Stimulated activated CD8-positive, alpha-beta memory T cell treated with anti-CD3 and anti-CD28 coated beads, Interleukin-2, amount 100 ng/mL, for 48 hours (primary cell): ENCODE measurements at places on chromosomes 7 and 10.

DNA sequence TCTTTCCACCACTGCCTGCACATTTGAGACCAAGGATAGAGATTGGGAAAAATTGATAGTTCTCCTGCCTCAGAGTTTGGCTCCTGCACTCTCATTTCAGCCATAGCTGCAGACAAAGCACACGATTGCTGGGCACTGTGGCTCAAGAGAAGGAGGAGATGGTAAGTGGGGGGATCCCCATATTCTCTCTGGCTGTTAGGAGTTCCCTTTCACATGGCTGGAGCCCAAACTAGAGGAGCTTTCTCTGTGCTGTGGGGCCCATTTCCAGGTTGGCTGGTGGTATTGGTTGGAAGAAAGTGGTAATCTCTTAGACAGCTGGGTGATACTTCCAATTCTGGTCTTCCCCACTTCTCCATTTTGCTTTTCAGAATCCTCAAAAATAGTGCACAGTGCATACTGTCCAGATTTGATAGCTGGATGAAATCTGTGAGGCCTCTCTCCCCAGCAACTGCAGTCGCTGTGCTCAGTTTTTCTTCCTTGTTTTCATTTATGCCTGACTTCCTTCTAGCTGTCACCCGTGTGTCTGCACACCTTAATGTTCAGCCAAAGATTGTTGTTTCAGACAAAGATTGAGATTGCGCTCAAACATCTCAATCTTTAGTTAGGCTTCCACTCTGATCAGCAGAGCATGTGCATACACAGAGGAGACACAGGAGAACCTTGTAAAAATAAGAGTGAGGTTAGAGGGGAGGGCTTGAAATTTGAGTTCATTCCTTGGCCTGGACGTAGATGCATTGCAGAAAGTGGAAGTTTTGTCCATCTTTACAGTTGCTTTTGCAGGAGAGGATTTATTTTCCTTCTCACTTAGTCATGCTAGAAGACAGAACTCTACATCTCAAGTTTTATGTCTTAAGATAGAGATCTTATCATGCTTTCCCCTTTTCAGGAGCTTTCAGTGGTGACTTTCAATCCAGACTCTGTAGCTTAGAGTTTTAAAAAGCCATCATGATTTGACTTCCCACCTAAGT is 28.6 kb downstream of the RABGEF1 start:
- no peak for DNase-seq

DNA sequence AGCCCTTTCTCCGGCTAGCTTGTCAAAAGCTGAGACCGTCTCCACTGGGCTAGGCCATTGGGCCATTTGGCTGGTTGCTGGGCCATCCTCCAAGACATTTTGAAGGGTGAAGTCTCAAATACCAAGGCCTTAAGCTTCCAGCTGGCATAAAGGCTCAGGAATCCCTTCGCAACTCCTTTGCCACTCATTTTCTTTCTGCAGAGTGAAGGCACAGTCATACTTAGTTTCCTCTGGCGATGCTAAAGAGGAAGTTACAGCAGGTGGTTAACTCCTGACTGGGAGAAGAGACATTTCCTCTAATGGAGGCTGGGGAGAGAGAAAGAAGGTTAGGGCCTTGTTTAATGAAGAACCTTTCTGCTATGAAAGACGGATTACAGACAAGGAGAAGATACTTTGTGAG is 4.8 kb upstream of the REPIN1 start:
- DNase-seq: no peak

- DNase-seq: no peak
Observed at GRCh38 chr10:89552213-89552612, 16.8 kb upstream of the SLC16A12 start.

DNA sequence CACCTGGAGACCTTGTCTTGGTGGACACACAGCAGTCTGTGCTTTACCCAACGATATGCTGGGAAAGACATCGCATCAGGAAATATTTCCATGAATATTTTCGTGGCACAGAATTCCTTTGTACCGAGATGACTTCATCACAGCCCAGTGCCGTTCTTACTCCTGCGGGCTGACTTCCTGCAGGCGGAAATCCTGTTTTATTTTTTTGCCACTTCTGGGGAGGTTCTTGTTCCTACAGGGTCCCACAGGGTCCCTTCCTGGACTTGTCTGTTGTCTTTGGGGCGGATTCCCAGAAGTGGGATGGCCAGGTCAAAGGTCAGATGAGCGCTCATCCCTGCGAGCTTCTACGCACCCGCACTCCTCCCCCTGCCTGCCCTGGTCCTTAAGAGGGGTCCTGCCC is 86.5 kb downstream of the DNAJB6 start:
- no peak for DNase-seq

DNA sequence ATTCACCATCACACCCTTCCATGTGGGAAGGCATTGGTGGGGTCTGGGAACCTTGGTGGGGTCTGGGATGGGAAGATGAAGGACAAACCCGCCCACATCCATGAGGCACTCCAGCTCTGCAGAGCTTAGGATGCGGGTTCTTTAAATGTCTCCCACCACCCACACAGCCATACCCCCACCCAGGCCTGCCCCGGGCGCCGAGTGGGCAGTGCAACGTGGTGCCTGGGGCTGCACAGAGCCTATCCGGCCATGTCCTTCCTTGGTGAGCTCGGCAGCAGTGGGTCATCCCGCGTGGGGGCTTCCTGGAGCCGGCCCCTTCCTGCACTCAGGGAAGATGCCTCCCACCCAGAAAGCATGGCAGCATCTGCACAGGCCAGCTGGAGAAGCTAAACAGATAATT is 163.5 kb upstream of the TCERG1L start:
- no peak for DNase-seq

- no peak for DNase-seq
Observed at GRCh38 chr10:87618566-87619423, 40.9 kb upstream of the PAPSS2 start.
